NCI-H2227 treated with DMSO at 0.1 percent for 48 hours (cell line): ENCODE measurements at places on chromosomes 3 and 15.
A peak's percentile ranks its signal among the peaks of the same experiment; 100 is the strongest.

GRCh38 chr15:41838400-41838897 is at the start of gene PLA2G4B:
PLA2G4B (plus strand) TSS chr15:41838847; CDS start chr15:41838914, 67 bp downstream.
- DNase-seq, result no peak

GRCh38 chr3:34239875-34240274 is 441.4 kb downstream of the PDCD6IP start:
- no peak for DNase-seq

DNA sequence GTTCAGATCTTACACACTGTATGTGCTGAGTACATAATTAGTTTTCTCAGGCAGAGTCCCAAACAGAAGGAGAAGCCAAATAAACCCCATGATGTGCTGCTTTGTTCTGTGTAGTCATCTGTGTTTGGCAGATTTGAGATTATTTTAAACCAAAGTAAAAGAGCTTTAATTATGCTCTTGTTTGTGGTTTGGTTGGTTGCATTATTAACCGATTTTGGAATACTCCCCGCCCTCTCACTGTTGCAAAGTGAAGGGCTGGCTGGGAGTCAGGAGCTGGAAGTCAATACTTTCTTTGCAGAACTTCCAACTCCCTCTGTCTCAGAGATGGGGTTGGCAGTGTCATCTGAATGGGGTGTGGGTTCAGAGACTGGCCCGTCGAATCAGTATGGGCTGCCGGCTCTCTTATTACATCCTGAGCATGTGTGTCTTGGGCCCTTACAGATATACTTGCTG is 34.4 kb downstream of the SLCO3A1 start:
- DNase-seq, result no peak

DNA sequence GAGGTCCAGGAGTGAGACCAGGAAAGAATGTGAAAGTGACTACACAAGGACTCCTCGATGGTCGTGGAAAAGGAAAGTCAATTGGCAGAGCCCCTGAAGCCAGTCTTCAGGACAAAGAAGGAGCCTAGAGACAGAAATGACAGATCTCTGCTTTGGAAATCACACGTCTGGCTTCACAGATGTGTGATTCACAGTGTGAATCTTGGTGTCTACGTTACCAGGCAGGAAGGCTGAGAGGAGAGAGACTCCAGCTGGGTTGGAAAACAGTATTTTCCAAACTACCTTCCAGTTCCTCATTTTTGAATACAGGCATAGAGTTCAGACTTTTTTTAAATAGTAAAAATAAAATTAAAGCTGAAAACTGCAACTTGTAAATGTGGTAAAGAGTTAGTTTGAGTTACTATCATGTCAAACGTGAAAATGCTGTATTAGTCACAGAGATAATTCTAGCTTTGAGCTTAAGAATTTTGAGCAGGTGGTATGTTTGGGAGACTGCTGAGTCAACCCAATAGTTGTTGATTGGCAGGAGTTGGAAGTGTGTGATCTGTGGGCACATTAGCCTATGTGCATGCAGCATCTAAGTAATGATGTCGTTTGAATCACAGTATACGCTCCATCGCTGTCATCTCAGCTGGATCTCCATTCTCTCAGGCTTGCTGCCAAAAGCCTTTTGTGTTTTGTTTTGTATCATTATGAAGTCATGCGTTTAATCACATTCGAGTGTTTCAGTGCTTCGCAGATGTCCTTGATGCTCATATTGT is 6.0 kb downstream of the CCR2 start:
- DNase-seq, result peak; percentile 2

DNA sequence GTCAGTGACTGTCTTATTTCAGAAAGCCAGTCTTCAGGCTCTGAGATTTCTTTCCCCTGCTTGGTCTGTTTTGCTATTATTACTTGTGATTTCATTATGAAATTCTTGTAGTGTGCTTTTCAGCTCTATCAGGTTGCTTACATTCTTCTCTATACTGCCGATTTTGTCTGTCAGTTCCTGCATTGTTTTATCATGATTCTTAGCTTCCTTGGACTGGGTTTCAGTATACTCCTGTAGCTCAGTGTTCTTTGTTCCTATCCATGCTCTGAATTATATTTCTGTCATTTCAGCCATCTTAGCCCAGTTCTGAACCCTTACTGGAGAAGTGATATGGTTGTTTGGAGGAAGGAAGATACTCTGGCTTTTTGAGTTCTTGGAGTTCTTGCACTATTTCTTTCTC is 40.5 kb downstream of the CEP63 start:
- DNase-seq, result no peak

GRCh38 chr3:12891391-12891984 is 50.1 kb upstream of the RPL32 start:
- DNase-seq, result no peak

- no peak for DNase-seq
Measured at GRCh38 chr3:140170612-140171011, 235.6 kb downstream of the CLSTN2 start.

- DNase-seq, result no peak
Measured at GRCh38 chr3:72254483-72254882, 469.5 kb upstream of the PROK2 start.

DNA sequence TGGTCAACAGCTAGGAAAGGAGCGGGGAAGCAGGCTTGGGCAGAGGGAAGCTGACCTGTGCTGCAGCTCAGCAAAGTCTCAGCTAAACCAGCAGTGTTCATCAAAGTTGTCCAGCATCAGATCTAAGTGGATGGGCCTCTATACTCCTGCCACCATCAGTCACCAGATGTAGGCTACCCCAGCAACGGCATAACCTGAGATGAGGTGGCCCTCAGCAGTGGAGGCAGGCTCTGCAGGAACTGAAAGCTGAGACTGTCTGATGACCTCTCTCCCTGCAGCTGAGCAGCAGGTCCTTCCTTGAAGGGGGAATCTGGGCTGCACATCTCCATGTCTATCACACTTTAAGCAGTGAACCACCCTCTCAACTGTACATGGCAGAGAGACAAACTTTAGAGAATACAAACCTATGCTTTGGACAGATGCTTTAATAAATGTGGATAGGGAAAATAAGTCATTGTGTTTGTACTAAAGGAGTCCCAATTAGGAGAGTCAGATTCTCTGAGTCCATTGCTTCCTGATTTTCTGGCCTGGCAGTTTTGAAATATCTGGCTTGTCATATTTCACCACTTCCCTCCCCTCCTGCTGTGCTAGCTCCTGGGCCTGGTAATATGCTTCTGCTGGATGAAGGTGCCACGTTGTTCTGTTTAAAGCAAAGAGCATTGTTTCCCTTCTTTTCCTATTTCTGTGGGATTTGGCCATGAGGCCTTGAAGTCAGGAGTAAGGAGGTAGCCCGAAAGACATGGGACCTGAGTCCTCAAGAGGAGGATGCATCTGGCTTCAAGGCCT is 11.1 kb upstream of the PSTPIP1 start:
- DNase-seq, result no peak
